ENCODE measurements at places on chromosomes 16 and 17. TPM values are rescaled to one million over a fixed set of nuclear protein-coding genes. Genes with fewer than 3 reads are reported as not detected.

GRCh38 chr17:14201988-14202380, 34.7 kb downstream of the CDRT15 start:
- peaks cover 92% of the 10 kb centered on the region for H3K4me1 ChIP-seq
- H3K27ac ChIP-seq, result peak overlapping the region; percentile 90
- DNase-seq, result no peak
- peaks cover 30% of the 10 kb centered on the region for H3K36me3 ChIP-seq
- no peaks in the 10 kb centered on the region for H3K27me3 ChIP-seq

- H3K4me1 ChIP-seq, result peaks cover 9% of the 10 kb centered on the region
- H3K36me3 ChIP-seq, result no peaks in the 10 kb centered on the region
- no peak overlapping the region for H3K27ac ChIP-seq
- no peak for DNase-seq
- H3K4me3 ChIP-seq, result no peak overlapping the region
These were observed 20.8 kb downstream of the CIBAR2 start for GRCh38 chr16:85091522-85091910.

ELMO3 gene
- 9.8 TPM for total RNA-seq

GRAPL gene
- 7.5 TPM for total RNA-seq

AOC2 gene
- total RNA-seq, result 1.8 TPM

All from activated CD8-positive, alpha-beta memory T cell treated with anti-CD3 and anti-CD28 coated beads, Interleukin-2, amount 10 ng/mL, durations not matched to agents 7 days and 5 days (primary cell).